CD8-positive, alpha-beta memory T cell (primary cell): ENCODE measurements at places on chromosomes 16 and 17. TPM values are rescaled to one million over a fixed set of nuclear protein-coding genes. Genes with fewer than 3 reads are reported as not detected.

The PRAC1 gene
- not detected for polyA plus RNA-seq

The XAF1 gene
- polyA plus RNA-seq, result 45.8 TPM

The NHERF2 gene
- 0.51 TPM for polyA plus RNA-seq

The C16orf46 gene
- 0.93 TPM for polyA plus RNA-seq

The SLC16A6 gene
- 1.3 TPM for polyA plus RNA-seq

DNA sequence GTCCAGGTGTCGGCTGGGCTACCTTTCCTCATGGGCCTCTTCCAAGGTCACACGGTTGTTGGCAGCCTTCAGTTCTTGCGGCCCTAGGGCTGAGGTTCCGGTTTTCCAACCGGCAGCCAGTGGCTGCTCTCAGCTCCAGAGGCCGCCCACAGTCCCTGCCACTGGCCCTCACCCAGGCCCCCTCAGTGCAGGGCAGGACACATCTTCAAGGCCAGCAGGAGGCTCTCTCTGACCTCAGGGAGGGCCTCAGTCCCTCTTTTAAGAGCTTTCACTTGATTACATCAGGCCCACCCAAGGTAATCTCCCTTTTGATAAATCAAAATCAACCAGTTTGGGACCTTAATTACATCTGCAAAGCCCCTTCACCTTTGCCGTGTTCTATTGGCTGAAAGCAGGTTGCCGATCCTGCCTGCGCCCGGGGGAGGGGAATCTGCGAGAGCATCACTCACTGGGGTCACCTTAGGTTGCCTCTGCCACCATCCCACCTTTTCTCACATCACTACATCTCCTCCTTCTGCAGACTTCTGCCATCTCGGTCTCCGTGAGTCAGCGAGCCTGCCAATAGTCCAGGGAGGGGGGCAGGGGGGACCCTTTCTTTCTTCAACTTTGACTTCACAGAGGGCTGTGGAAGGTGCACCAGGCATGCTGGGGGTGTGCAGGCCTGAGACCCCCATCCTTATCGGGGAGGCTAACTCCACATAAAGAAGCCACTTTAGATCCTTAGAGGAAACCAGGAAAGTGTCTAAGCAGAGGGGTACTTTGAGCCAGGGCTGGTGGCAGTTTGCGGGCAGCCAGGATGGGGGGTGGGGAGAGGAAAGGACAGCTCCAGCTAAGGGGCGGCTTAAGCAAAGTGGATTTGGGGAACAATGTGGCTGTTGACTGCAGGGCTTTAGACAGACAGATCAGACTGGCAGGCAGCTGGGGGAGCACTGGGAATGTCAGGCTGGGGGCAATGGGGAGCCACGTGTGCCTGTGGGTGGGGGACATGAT lies 28.8 kb upstream of the NXPH3 start:
- DNase-seq, result no peak

DNA sequence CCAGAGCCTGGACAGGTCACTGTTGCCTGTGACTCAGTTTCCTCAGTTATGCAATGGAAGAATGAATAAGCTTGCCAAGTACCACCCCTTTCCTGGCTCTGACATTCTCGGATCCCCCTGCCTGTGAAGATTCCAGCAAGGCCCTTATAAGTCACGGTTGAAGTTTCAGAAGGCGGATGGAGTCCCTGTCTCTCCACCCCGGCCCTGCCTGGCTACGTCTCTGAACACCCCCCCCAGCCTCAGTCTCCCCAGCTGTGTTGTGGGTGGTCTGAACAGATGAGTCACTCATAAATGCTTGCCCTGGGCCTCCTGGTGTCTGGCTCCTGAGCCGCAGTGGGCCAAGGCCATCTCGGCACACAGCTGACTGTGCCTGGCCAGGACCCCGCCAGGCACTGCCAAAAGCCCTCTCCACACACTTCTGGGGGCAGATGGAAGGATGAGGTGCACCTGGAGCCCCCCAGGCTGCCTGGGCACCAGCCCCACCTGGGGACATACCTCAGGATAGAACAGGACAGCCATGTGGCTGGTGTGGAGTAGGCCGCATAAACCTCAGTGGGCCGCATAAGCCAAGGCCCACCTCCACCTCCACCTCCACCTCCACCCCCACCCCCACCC lies 15.4 kb downstream of the VASN start:
- DNase-seq, result no peak

DNA sequence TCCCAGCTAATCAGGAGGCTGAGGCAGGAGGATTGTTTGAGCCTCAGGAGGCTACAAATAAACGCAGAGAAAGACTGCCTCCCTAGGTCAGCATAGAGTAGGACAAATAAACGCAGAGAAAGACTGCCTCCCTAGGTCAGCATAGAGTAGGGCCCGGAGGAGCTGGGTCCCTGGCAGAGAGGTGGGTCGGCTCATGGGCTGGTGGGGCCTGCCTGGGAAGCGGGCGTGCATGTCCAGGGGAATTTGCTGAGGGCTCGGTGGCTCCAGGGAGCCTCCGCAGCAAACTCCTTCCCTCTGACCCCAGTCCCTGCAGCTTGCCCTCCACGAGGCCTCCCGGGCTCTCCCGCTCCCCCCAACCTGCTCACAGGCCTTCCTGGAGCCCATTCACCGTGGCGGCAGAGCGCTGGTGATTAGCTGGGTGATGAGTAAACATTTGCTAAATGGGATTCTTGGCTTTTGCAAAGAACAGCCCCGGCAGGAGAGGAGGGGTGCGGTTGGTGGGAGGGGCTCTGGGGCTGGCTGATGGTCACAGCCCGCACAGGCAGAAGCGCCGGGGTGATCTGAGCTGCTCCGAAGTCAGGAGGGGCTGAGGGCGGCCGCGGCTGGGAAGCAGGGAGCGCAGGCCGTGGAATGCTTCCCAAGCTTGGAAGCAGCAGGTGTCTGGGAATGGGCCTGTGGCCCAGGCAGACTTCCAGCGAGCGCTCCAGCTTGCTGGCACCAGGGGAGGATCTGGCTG lies 93.1 kb downstream of the RTN4RL1 start:
- DNase-seq, result no peak

- no peak for DNase-seq
Observed at GRCh38 chr16:86565181-86565631, 1.4 kb upstream of the FOXC2 start.

- no peak for DNase-seq
Observed at GRCh38 chr16:78473031-78473699, 373.7 kb downstream of the WWOX start.

GRCh38 chr16:59737274-59737673 lies 1003.2 kb upstream of the GOT2 start:
- DNase-seq, result no peak

DNA sequence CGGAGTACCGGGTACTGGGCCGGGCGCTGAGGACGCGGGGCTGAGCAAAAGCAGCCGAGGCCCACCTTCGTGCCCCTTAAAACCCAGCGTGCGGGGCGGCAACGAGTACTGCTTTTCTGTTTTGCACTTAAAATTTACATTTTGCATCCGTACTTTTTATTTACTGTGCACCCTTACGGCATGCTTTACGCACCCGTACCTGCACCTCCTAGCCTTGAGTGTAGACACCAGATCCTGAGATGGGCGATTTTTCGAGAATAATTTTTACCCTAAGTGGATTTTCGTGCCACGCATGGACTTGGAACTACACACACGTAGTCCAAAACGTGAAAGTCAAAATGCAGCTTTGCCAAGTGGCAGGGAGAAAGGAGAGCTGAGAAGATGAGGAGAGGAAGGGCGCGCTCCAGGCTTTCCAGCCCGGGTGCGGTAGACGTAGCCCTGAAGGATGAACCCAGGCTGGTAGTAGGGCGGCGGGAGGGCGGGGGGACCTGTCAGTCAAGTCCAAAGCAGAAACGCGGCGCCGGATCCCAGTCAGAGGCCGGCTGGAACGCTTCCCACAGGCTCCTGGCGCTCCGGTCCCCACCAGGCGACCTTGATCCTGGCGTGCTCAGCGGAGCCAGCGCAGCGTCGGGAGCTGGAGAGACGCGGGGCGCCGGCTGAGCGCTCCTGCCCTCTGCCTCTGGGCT lies 1.2 kb upstream of the CBLN1 start:
- no peak for DNase-seq
